ENCODE measurements at places on chromosomes 2 and 18.

- DNase-seq: peak; percentile 88
These were observed 628 bp downstream of the OTOS start for GRCh38 chr2:240139666-240140393.

DNA sequence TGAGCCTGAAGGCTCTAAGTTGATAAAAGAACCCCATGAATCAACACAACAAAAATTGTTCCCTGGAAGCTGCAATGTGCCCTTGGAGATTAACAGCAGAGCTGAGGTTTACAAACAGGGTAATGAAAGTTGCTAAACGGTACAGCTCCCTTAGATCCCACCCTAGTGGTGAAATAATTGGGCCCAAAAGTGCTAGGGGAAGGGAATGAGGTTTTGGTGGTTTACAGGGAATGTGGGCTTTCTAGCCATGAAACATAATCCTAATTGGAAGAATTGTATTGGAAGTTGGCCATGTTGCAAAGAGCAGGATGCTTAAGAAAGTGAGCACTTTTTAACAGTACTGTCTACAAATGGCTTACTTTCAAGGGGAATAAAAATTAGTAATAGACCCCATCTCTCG is 180.2 kb upstream of the SMIM21 start:
- no peak for DNase-seq

GRCh38 chr2:137138263-137138662 is 372.9 kb downstream of the THSD7B start:
- DNase-seq: no peak

- DNase-seq: peak; percentile 81
These were observed 86.0 kb upstream of the ALPP start for GRCh38 chr2:232292395-232293154.

- peak; percentile 58 for DNase-seq
These were observed 885.7 kb upstream of the KLHL29 start for GRCh38 chr2:22499082-22499839.

GRCh38 chr2:101986376-101986775 is 5.4 kb upstream of the IL1R2 start:
- no peak for DNase-seq

GRCh38 chr2:118942031-118942430 is at the start of gene MARCO:
Gene MARCO (plus strand): TSS chr2:118942194. CDS start chr2:118942301, 107 bp downstream.
- no peak for DNase-seq

GRCh38 chr2:127231130-127231865 is 11.2 kb upstream of the CYP27C1 start:
- DNase-seq: no peak

Measured in neural progenitor cell (in vitro differentiated cells).